Stimulated activated CD4-positive, alpha-beta T cell treated with anti-CD3 and anti-CD28 coated beads, Interleukin-1b, Interleukin-23, amount 100 ng/mL, for 4 hours (primary cell): ENCODE measurements at places on chromosomes 16 and 17.

DNA sequence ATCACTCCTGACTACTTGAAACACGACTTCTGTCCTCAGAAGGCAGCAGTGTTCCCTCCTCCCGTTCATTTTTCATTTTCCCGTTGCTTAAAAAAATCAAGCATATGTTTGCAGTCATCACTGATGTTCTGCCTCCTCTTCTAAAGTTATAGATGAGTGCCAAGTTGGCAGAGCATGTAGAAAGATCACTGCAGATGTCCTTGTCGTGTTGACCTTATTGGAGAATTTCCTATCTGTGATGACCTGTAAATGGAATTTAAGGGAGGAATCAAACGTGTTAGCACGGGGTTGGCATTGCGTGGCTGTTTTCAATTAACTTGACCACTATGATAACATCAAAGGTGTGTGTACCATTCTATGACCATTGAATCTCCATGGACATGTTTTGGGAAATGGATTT is 396.7 kb downstream of the WWOX start:
- no peak for DNase-seq

GRCh38 chr17:9181640-9182039 is 160.3 kb downstream of the NTN1 start:
- DNase-seq: no peak

GRCh38 chr17:39997543-39997942 is 16.9 kb downstream of the PSMD3 start:
- DNase-seq: no peak

- DNase-seq: no peak
These were observed 3.9 kb downstream of the TRIM25 start for GRCh38 chr17:56909742-56910508.

- no peak for DNase-seq
These were observed 203.0 kb upstream of the DYNLRB2 start for GRCh38 chr16:80337786-80338185.

GRCh38 chr17:78359997-78360370 is at the start of gene SOCS3:
Gene SOCS3 (minus strand): TSS chr17:78360077. CDS start chr17:78359095, 982 bp downstream.
- DNase-seq: peak; percentile 96

DNA sequence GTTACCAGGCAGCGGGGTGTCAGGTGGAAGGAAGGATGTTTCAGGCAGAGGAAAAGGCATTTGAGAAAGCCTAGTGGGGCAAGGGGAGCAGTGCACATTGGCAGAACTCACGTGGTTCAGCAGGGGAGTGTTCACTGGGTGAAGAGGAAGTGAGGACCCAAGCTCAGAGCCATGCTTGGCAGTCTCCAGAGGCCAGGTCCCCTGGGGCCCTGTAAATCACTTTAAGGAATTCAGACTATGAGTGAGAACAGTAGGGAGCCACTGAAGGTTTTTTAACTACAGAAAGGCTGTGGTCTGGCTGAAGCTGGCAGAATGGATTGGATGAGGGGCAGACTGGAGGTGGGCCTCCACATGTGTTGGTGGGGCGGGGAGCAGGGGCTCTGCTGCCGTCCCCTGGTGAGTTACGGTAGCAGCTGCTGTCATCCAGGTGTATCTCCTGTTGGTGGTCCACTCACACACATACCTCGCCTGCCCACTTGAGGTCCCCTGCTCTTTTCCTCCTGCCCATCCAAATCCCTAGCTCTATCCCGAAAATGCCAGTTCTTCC is 5.1 kb downstream of the CLEC16A start:
- DNase-seq: no peak

DNA sequence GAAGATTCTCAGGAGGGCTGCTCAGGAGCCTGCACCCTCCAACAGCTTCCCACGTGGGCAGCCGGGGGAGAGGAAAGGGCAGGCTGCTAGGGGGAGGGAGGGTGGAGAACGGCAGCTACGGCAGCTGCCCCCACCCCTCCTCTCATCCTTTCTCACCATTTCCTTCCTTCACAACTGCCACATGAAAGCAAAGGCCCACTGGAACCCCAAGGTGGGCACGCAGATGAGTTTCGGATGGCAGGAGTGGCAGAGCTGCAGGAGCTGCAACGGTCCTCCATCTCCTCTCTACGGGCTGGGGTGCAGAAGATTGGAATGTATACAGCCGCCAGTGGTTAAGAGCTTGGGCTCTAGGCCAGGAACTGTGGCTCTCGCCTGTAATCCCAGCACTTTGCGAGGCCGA is 77.7 kb downstream of the GAS7 start:
- DNase-seq: no peak

DNA sequence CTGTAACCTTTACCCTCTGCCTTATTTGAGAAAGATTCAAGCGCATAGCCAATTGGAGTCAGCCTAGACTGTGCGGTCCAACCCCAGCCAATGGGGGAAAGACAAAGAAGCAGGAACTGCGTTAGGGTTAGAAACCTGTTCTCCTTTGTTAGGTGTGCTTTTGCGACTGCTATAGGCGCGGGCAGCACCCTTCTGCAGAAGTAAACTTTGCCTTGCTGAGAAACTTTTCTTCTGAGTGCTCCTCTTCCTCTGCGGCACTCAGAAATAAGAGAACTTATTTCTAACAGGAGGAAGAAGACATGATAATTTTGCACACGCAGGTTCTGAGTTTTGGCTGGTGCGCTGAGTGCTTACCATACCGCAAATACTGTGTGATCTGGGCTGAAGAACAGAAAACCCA is 9.0 kb downstream of the TXNL4B start:
- no peak for DNase-seq

DNA sequence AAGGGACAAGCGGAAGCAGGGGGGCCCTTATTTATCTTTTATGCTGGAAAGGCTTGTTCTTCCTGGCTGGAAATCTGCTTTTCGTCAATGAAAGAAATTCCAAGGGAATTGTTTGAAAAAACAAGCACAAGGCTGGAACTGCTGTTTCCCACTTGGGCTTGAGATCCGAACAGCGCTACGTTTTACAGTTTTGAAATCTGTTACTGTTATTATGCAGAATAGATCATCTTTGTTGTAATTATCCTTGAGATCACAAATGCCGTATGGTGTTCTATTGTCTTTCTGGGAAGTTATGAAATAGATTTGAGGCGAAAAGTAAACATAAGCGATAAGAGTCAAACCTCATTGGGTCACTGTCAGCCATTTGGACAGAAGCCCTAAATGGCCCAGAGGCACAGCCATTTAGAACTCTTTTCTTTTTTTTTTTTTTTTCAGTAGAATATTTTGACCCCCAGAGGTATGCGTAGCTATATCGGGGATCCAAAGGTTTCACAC is 223.3 kb downstream of the IRX3 start:
- no peak for DNase-seq

- DNase-seq: no peak
These were observed 6.6 kb upstream of the MED11 start for GRCh38 chr17:4724650-4725049.

DNA sequence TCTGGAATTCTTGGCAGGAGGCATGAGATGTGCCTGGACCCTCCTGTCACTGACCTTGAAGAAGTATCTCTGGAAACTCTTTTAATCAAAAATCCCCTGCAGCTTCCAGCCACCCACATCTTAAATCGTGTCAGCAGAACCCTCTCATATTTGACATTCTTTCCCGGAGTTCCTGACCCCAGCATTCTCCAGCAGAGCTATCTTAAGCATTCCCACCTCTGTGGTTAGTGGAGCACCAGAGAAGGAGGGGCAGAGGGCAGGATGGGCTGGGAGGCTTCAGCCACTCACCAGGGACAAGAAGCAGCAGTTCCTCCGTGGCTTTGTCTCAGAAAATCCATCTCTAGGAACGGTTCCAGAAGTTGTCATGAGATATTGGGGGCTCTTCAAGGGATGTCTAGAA is 149.9 kb downstream of the RGS9 start:
- no peak for DNase-seq

DNA sequence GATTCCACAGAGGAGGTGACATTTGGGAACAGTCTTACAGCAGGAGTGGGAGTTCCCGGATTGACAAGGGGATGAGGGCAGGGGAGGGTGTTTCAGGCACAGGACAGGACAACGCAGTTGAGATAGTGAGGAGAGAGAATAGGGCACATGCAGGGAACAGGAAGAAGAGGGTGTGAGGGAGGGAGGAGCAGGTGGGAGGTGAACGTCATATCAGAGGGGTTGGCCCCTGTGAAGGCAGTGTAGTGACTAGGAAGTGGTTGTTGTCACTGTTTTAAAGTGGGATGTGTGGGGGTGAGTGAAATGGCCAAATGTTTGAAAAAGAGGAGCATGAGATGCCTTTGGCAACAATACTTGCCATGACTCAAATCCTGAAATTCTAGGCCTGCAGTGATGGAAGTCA is 12.2 kb downstream of the PRKCB start:
- DNase-seq: peak; percentile 16

DNA sequence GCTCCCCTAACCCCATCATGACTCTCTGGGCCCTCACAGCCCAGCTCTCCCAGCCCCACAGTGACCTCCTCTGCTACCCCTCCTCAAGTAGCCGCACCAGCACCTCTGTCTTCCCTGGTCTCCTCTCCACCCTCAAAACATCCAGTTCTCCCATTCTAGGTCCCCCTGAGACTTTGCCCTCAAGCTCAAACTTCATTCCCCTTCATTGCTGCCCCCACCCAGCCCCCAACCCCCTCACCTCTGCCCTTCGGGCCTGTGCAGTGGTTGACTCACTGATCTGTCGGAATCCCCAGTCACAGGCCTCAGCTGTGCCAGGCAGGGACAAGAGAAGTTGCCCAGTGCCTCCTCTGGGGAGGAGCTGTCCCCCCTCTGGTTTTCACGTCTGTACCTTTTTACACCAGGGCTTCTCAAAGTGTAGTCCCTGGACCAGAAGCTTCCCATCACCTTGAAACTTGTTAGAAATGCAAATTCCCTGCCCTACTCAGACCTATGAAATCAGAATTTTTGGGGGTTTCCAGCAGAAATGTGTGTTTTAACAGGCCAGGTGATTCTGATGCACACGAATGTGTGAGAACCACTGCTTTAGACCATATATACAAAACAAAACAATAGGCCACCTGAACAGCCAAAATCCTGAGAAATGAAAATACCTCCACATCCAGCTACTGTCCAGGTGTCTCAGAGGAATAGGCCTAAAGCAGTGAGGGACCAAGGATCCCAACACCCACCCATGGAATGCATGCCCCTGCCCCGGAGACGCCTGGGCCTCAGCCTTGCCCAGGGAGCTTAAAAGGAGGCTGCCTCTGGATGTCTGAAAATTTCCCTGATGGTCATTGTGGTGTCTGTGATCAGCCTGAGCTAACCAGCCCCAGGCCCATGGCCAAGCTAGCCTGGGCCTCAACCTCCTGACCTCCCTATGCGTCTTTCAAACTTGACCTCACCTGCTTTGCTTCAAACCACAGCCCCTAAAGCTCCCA is 853 bp upstream of the DOK4 start:
- DNase-seq: no peak

DNA sequence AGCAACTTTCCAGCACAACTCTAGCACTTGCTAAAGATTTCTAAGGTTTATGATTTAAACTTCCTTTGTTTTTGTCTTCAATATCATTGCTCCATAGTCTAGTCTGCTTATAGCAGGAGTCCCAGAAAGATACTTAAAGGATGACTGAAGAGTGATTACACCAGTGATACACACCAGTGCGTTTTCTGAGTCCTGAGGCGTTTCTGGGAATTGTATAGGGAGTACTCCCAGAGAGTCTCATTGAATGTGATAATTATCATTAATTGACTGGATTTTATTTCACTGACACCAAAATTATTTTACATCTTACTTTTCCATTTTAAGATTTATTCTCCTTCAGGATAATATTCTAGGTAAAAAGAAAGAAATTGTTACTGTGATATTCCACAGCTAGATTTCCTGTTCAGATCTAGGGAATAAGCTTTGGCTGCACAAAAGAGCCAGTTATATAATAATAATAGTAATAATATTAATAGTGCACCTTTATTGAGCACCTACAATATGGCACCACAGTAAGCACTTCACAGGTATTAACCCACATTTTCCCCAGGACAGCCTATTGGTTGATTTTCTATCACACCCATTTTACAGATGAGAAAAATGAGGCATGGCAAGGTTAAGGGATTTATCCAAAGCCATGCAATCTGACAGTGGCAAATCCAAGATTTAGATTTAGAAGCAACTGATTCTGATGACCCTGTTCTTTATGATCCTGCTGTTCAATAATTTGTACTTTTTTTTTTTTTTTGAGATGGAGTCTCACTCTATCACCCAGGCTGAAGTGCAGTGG is 62.6 kb downstream of the IRX5 start:
- DNase-seq: no peak

DNA sequence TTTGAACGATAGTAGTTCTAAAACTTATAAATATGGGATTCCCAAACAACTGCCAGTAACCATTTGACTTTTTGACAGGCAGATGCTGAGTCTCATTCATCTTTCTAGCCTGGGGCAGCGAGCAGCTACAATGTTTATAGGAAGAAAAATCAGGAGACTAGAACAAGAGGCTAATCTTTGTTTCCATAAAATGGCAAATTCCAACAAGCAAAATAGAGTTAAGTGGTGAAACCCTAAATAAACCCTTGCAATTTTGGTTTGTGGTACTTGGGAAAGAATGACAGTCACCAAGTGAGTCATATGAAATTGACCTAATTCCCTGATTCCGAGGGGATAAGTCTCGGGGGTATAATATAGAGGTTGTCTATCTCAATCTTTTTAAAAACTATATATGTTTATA is 27.3 kb upstream of the HS3ST2 start:
- DNase-seq: no peak

- no peak for DNase-seq
These were observed 236.8 kb upstream of the IRX5 start for GRCh38 chr16:54693864-54694263.

DNA sequence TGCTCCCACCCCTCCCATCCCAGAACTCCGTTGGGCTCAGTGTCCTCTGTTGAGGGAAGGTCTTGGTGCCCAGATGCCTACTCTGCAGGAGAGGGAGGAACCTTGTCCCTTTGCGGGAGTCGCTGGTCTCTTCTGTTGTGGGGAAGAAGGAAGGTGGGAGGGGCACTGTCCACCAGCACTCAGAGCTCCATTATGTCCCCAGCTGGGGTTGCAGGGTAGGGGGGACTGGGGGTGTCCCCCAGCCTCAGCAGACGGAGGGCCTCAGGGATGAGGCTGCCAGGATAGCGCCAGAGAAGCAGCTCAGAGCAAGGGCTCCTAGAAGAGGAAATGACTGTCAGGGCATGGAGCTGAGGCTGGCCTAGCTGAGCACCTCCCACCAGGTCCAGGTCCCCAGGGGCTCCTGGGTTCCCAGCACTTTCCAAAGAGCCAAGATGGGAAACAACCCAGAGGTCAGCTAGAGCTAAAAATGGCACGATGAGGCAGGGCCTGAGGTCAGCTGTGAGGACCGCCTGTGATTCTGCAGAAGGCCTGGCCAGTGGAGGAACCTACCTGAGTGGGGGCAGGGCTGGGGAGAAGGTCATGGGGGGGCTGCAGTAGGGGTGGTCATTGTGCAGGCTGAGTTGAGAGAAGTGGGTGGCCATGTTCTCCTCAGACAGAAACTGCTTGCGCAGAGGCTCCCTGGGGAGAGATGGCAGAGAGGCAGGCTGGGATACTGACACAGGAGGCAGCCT is 893 bp downstream of the HCFC1R1 start:
- no peak for DNase-seq

GRCh38 chr16:84048270-84048669 is 5.7 kb upstream of the SLC38A8 start:
- DNase-seq: no peak

DNA sequence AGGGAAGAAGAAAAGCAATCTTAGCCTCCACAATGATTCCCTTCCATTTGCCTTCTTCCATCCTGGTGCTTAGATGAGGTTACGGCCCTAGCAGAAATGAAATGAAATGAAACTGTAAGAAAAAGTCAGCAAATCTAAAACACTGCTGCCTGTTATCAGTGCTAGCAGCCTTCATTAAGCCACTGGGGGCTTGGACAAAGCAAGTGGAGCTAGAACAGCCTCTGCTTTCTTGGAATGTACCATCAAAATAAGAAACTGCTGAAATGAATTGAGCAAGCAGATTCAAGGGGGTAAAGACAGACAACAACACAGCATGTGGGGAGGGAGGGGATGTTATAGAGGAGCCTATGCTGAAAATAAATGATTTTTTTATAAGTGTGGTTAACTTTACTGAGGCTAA is 5.1 kb downstream of the ANKFN1 start:
- DNase-seq: no peak
